ENCODE measurements at places on chromosomes 7 and 10.

GRCh38 chr10:110636572-110636931 is 7.6 kb upstream of the RBM20 start:
- no peak for DNase-seq

DNA sequence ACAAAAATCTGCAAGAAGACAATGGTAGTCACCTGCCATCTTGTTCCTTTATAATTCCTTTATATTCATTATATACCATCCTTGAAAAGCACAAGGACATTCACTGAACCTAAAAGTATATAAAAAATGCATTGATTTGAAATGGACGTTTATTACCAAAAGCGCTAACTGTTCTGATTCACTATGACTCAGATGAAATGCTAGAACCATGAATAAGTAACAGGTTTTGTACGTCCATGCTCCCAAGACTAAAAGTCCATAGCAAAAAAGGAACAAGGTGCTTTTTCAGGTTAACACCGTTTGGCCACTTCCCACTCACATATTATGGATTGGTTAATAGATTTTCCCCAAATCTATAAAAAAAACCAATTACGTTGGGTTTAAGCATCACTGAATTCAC is 109.4 kb downstream of the PPP1R17 start:
- DNase-seq: no peak

DNA sequence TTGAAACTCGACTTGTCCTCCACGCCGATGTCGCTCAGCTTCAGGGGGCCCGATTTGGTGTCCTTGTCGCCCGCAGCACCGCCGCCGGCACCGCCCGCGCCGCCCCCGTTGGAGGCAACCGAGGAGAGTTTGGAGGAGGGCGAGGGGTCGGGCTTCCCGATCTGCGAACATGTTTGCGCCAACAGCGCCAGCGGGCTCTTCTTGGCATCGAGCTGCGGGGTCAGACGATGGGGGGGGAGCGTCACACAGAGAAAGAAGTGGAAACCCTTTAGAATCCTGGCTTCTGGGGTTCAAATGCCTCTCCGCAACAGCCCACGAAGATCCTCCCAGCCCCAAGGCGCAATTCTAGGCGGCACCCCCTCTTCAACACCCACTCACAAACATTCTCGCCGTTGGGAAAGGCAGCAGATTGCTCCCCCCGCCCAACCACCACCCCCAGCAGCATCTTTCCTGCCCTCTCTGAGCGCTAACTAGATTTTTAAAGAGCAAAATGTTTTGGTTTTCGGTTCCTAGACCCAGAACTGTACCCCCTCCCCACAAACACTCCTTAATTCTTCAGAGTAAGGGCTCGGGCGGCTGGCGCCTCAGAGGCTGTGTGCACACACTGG is 1.3 kb downstream of the ZNF503 start:
- DNase-seq: no peak

DNA sequence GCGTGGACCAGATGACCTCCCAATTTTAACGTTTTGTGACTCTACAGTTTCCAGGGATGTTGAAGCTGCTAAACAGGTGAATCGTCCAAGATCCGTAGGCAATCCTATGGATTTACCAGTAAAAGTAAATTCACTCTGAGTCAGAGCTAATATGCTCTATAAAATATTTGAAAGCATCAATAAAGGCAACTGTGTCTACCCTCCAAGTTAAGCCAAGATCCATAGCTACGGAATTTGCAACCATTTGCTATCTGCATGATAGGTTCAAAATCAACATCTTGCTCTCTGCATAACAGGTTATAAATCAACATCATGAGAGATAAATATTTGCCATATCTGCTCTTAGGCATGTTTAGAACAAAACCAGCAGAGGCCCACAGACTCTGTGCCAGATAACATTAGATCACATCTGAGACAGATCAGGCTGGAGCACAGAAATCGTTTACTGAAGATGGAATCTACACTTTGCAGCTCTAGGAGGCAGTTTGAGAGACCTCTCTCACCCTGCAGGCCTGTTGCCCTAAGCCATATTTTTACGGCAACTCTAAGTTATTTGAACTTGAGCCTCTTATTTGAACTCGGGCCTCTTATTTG is 80.7 kb upstream of the PDCD4 start:
- DNase-seq: no peak

DNA sequence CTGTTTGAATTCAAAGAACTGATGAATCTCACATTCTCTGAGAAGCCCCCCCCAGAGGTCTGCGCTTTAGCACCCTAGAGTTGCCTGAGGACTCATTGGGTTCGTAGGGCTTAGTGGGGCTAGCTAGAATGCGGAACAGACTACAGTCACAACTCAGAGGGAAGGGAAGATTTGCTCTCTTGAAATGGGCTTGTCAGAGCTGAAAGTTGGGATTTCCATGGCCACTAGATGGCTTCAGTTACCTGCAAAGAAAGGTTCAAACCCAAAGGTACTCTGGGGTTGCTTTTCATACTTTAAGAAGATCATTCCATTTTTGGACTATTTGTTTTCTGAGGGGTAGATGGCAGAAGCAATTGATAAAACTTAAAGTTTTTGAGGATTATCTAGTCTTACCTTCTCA is 205.0 kb downstream of the BBS9 start:
- no peak for DNase-seq

- no peak for DNase-seq
These were observed 75.3 kb upstream of the AASS start for GRCh38 chr7:122219253-122219865.

GRCh38 chr7:107995184-107996071 is 7.5 kb downstream of the LAMB1 start:
- no peak for DNase-seq

DNA sequence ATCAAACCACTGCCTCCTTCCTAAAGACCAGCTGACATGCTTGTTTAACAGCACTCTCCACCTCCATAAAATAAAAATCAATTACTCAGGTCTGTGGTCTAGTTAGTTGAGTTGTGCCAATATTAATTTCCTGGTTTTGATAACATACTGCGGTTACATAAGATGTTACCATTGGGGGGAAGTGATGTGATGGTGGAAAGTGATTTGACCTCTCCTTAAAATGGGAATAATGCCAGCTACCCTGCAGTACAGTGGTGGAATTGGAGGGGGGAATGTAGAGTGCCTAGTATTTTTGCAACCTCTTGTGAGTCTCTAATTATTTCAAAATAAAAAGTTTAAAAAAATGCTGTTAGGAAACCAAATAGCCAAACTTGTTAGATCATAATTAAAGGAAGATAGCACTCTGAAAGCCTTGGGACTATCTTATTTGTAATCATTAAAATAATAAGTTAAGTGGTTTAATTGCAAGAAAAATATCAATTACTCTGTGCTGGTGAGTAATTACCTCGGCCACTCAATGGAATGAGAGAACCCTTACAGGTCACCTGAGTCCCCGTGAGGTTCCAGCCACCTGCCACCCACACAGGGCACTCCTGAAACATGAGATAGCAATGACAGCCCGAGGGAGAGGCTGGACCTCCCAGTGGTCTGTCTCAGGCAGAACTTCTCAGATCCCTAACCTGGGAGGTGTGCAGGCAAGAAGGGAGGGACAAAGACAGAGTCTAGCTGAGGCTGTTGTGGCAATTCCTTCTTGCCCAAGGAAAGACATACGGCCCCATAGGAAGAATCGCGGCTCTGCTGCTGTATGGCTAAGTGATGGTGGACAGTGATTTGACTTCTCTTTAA is 94.1 kb downstream of the SH3PXD2A start:
- no peak for DNase-seq

DNA sequence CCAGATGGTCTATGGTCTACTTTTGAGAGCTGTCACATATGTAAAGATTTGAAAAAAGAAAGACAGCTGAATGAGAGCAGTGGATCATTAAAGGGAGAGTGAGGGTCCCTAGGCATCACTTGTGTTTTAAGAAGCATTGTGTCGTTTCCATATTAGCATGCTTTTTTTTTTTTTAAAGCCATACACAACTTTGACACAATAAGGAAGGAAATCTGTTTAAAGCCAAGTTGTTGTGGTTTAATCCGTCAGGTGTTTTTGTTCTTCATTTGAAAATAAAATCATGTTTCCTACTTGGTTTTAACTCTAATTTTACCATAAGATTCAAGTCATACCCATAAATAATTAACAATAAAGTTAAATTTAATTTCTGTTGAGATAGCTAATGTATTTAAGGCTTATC is 53.5 kb downstream of the MDFIC start:
- DNase-seq: no peak

GRCh38 chr10:102678842-102679289 is 34.6 kb downstream of the TRIM8 start:
- no peak for DNase-seq

DNA sequence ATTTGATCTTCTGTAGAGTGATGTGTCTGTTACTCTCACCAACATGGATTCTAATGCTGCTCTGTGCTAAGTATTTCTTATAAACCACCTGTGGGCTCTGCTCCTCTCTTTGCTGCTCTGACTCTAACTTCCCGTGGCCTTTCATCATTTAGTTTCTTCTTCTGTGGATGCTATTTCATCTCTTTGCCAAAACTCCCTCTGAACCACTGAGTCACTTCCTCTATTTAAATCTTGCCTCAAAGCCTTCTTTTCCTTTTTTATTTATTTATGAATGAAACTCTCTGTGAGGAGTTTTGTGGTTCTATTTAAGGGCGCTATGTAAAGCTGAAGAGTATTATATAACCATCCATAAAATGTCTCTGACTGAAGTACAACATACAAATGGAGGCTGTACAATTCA is 538.5 kb downstream of the SUGCT start:
- DNase-seq: no peak

DNA sequence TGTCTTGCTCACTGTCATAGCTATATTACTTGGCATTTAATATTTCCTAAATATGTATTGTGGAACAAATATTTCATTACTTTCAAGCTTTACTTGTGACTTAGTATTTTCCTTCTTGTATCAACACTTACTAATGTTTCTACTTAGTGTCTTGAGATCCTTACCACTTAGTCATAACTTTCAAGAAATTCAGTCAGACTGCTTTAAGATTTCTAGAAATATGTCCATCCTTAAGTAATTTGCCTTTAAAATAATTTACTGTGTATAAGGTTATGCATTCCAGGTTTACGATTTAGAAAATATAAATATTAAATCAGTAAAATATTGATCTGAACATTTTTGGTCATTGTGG is 87.3 kb upstream of the CSTF2T start:
- DNase-seq: no peak

GRCh38 chr7:107041097-107041496 is 3.4 kb upstream of the PRKAR2B start:
- DNase-seq: no peak

DNA sequence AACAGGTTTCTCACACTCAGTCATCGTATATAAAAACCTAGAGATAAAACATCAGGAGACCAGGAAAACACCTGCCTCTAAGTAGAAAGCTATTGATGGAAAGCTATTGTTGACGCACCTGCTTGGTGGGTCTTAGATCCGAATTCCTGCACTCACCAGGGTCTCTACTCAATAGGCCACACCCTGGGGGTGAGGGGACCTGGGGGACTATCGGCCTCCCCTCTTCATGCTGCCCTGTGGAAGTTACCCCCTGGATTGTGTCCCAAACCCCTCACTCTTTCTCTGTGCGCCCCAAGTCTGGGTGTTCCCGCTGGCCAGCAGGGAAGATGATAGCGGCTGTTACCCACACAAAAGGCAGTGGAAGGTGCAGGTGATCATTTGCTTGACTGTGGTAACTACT is 313.0 kb downstream of the WDR37 start:
- no peak for DNase-seq

GRCh38 chr10:32295027-32295426 is 51.9 kb downstream of the EPC1 start:
- DNase-seq: no peak

DNA sequence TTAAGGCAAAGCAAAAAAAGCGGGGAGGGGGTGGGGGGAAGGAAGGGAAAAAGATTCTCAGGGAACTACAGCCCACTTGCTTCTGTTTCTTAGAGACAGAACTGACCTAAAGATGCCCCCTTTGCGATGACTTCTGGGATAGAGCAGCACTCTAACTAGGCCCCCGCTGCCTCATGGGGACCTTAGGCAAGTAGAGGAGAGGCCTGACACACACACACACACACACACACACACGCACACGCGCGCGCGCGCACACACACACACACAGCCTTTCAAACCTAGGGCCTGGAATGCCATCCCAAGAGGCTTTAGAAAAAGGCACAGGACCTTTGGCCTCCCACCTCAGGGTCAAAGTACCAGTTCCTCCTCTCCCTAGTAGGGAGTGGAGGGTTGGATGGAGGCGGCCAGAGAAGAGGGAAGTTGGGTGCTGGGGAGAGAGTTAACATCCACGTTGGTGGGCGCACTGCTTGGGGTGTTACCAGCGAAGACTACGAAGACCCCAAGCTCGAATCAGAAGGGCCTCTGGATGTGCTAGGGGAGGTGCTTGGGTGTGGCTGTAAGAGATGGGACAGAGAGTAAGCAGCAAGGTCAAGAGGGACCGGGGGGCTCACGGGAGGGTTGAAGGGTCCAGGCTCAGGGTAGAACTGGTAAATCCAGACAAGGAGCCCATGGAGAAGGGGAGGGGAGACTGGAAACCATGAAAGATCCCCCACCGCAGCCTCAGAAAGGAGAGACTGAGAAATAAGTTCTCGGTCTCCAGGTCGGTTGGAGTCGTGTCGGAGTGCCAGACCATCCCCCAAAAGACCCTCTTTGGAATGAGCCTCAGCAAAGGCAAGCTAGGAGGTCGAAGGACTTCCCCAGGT is 1.2 kb upstream of the COL1A2 start:
- no peak for DNase-seq

GRCh38 chr10:48331436-48331835 is 25.0 kb downstream of the MAPK8 start:
- DNase-seq: no peak

- DNase-seq: no peak
These were observed 1.9 kb upstream of the AEBP1 start for GRCh38 chr7:44101966-44102845.

DNA sequence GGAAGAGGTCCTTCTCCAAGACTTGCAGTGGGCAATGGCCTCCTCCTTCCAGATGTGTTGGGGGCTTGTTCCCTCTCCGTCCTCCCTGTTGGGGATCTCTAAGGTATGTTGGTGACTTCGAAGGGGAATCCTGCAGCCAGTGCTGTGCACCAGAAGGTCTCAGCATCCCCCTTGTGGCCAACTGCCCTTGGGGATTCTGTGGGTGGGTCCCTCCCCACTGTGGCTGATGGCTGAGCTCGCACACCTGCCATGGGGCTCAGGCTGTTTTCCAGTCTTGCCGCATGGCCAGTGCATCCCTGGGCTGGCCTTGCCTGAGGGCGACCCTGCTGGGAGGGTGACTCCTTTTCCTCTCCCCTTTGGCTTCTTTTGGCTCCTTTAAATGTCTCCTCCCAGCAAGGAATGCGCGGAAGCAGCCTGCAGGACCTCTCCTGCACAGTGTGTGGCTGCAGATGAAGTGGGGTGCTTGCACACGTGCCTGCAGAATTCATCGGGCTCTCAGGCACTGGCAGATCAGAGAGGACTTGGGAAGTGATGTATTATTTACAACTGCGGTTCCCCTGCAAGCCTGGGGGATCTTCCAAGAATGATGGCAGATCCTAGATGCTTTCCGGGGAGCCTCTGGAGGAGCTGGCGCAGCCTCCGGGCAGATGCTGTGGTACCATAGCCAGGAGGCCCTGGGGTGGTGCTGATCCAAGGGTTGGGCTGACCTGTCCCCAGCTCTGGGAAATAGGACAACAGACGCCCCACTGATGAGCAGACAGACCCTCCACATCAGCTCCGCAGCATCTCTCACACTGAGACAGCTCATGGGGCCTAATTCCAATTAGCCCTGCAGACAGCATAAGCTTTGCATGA is 410.0 kb downstream of the TCERG1L start:
- no peak for DNase-seq

- no peak for DNase-seq
These were observed 193.4 kb upstream of the PDE1C start for GRCh38 chr7:32263611-32264010.

GRCh38 chr10:5631936-5632335 is 34.5 kb downstream of the ASB13 start:
- DNase-seq: no peak
